Heart right ventricle (tissue), 16 donors: ENCODE measurements at places on chromosomes 3 and 15. TPM values are rescaled to one million over a fixed set of nuclear protein-coding genes. Genes with fewer than 3 reads are reported as not detected.

- no peak for DNase-seq
Measured at GRCh38 chr15:70080347-70080746, 17.4 kb downstream of the TLE3 start.

The P2RY13 gene
- polyA plus RNA-seq = 0.15 TPM

- no peak for DNase-seq
Measured at GRCh38 chr3:64073158-64073761, 50.0 kb upstream of the PSMD6 start.

The H1-8 gene
- not detected for polyA plus RNA-seq

The CCPG1 gene
- polyA plus RNA-seq = 24.5 TPM

GRCh38 chr15:54577476-54578250 lies 599.4 kb downstream of the UNC13C start:
- no peak for DNase-seq
